ENCODE measurements at places on chromosomes 5 and 9.

- DNase-seq: no peak
Observed at GRCh38 chr5:32163053-32163452, 11.1 kb downstream of the GOLPH3 start.

GRCh38 chr5:148397968-148398595 lies 14.3 kb downstream of the FBXO38 start:
- no peak for DNase-seq

GRCh38 chr5:106759581-106759980 lies 911.2 kb downstream of the EFNA5 start:
- DNase-seq: no peak

- DNase-seq: no peak
Observed at GRCh38 chr5:72125941-72126620, 18.8 kb downstream of the MAP1B start.

GRCh38 chr5:173659423-173659822 lies 43.0 kb upstream of the BOD1 start:
- DNase-seq: no peak

All from GM19239 (cell line).